ENCODE measurements at places on chromosomes 11 and 22.

DNA sequence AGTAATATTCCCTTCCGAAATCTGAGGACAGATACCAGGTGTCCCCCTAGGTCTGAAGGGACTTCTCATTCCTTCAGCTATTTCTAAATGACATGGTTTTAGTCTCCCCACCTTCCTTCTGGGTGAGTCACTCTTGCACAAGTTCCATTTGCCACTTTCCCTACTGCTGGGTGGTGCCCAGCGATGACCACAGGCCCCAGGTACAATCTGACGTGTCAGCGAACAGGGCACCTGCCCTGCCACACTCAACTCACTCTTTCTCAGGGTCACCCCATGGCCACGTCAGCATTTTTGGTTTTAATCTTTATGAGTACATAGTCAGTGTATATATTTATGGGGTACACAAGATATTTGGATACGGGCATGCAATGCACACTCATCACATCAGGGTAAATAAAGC, 17.2 kb downstream of the POU2AF1 start:
- DNase-seq = no peak

DNA sequence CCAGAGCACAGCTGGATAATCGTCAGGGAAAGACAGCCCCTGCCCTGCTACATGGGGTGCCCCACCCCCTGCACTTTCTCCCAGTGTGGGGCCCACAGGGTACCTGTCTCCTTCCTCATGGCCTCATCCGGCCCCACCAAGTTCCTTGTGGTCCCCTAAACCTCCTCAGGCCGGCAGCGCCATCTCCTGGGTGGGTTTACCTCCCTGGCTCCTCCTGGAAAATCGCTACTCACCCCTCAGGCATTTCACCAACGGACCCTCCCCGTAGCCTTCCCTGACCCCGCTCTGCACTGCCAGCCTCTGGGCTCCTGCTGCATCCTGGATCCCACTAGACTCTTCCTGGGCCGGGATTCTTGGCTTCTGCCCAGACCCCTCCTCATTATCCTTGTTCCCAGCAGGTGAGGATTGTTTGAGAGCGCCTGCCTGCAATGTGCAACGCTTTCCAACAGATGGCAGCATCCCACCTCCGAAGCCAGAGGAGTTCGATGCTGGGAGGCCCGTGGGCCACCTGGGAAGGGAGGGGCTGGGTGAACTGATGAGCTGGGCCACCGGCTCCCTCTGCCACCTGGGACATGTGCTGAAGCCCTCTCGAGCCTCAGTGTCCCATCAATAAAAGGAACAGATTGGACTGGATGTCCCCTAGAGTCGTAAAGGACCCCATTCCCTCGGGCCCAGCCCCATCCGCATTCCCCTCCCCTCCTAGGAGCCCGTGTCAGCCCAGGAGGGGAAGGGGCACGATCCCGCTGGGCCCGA, 44.2 kb upstream of the TTLL12 start:
- peak; percentile 35 for DNase-seq

- no peak for DNase-seq
These were observed 57.6 kb downstream of the TNRC6B start for GRCh38 chr22:40235308-40235707.

DNA sequence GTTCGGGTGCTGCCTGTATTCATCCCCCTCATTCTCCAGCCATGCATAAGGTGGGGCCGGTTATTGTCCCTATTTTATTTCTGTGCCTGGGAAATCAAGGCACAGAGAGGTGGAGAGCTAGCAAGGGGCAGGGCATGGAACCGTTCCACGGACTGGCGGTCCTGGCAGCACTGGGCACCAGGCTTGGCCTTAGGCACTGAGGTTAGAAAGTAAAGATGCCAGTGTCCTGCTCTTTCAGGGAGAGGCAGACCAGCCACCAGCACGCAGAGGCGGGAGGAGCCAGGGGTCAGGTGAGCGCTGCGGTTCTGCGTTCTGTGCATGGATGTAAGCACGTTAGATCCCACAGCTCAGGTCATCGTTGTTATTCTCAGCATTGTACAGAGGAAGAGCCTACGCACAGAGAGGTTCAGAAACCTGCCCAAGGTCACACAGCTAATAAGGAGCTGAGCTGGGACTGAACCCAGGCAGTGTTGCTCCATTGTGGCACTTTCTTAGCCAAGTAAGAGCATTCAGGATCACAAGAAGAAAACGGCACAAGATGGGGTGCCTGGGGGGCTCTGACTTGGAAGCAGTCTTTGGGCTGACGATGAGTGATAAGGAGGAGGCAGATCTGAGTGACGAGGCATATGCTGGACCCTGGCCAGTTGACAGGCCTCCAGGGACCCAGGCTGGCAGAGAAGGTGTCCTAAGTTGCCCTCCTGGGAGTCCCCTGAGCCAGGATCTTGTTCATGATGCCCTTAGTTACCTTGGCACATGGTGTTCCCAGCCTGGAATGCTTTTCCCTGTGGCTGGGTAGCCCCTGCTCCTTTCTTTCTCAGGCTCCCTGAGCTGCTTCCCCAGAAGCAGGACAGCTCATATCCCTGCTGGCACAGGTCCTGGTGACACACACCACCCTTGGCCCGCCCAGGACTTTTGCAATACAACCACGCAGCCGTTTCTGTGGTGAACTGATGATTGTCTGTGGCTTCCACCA, 41.1 kb downstream of the OSBPL5 start:
- no peak for DNase-seq

GRCh38 chr22:44735518-44736428, 16.6 kb upstream of the ARHGAP8 start:
- peak; percentile 69 for DNase-seq

DNA sequence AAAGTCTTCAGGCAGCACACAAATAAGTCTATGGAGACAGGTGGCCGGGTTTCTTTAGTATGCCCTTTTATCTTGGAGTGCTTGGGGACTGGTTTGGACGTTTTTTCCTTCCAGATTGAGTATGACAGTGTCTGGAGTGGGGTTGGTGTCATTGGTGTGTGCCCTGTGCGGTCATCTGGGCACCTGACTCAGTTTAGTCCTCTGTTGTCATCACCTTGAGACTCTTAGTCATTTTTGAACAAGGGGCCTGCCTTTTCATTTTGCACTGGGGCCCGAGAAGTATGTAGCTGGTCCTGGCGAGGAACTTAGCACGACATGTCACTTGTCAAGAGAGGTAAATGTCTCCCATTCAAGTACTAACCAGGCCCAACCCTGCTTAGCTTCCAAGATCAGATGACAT, 27.2 kb upstream of the MYO18B start:
- no peak for DNase-seq

DNA sequence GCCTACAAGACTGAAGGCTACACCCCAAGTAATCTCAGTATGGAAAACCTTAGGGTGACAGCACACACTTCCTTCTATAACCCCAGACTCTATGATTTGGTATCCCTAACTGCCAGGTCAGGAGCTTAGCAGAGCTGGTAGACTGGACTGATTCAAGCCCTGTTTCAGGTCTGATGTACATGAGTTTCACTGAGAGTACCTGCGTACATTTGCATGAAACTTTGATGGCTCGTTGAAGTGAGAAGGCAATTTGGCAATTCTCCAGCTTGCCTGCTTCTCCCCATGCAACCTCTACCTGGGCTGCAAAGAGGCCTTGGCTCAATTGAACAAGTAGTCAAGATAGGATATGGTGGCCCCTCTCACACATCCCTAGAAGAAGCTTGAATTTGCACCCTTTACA, 10.2 kb downstream of the FIBIN start:
- DNase-seq = no peak

DNA sequence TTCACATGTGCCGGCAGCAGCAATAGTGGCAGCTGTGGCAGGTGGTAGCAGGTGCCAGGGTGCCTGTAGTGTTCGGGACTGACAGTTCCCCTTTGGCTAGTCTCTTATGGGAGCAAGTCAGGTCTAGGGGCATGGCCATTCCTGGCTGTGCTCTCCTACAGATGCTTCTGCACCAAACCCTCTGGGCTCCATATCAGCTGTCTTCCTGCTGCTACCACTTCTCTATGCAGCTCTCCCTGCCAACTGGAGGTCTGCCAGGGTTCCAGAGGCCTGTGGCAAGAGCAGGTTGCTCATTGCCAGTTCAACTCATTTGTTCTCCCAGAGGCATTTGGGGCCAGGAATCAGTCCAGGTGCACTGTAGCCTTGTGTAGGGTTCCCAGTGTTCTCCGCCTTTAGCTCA, 473.7 kb downstream of the JRKL start:
- DNase-seq = no peak

- DNase-seq = no peak
These were observed 240.2 kb downstream of the TBC1D22A start for GRCh38 chr22:47002692-47003091.

- no peak for DNase-seq
These were observed 10.7 kb downstream of the KRTAP5-5 start for GRCh38 chr11:1640076-1640946.

- DNase-seq = no peak
These were observed 701.8 kb downstream of the NTM start for GRCh38 chr11:132072044-132072857.

- DNase-seq = no peak
These were observed 25.9 kb upstream of the TP53I11 start for GRCh38 chr11:44976576-44976975.

GRCh38 chr11:111730871-111731591, 35.2 kb downstream of the PPP2R1B start:
- no peak for DNase-seq

DNA sequence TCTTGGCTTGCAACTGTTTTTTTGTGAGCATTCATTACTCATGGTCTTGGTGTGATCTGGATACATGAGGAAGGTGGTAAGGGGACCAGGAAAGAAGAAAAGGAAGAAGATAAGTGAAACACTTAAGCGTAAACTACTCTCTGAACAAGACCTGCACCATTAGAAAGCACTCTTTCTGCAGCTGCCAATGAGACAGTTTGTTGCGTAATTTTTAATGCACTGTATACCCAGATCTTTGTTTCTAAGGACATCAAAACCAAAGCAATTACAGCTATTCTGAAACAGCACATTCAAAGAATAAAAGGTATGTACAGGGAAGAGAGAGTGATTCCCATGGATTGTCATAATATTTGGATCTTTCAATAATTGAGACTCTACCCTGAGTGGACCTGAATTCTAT, 147.4 kb downstream of the BLID start:
- no peak for DNase-seq

DNA sequence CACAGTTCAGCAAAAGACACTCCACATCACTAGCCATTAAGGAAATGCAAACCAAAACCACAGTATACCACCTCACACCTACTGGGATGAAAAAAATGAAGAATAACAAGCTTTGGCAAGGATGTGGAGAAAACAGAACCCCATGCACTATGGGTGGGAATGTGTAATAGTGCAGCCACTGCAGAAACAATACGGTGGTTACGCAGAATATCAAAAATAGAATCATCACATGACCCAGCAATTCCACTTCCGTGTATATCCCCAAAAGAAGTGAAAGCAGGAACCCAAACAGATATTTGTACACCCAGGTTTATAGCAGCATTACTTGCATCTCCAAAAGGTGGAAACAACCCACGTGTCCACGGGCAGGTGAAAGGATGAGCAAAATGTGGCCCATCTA, 20.8 kb downstream of the CARS1 start:
- DNase-seq = no peak

GRCh38 chr11:108536783-108537182, 38.6 kb upstream of the POGLUT3 start:
- DNase-seq = no peak

GRCh38 chr11:69201066-69201365, 45.3 kb downstream of the SMIM38 start:
- DNase-seq = no peak

- DNase-seq = no peak
These were observed 49.7 kb downstream of the ARRB1 start for GRCh38 chr11:75301601-75302345.

DNA sequence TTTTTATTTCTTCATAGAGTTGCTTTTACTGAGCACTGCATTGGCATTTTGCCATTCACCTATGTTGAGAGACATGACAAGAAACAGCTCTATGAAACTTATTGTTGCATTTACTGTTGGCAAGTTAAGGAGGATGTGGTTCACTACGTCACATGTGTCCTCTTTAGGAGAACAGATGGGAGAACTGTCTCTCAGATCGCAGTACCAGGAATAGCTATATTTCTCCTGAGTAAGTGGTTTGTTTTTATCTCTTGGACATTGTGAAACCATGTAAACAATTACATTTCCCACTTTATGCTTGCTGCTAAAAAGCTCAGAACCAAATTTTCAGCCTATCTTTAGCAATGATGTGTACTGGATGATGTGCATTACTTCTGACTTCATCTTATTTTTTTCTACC, 34.8 kb upstream of the PSMA1 start:
- no peak for DNase-seq

All from activated CD8-positive, alpha-beta memory T cell treated with anti-CD3 and anti-CD28 coated beads for 4 hours (primary cell).